Daoy (cell line): ENCODE measurements at places on chromosomes 1 and 21. TPM values are rescaled to one million over a fixed set of nuclear protein-coding genes. Genes with fewer than 3 reads are reported as not detected.

The PGBD2 gene
- total RNA-seq, result 7.0 and 7.9 TPM in 2 replicates

The ACOT11 gene
- 1.3 and 1.4 TPM in 2 replicates for total RNA-seq

The URB1 gene
- 22.0 and 28.3 TPM in 2 replicates for total RNA-seq

The FCRL1 gene
- not detected in 2 replicates for total RNA-seq

The ETV3L gene
- total RNA-seq, result not detected in 2 replicates

The GABRD gene
- total RNA-seq, result not detected in 2 replicates

The STPG1 gene
- total RNA-seq, result 2.2 and 10.1 TPM in 2 replicates

The DYNLT5 gene
- not detected in 2 replicates for total RNA-seq

The PEAR1 gene
- total RNA-seq, result 0.06 TPM in 1 of 2 replicates, not detected in the other

The TACSTD2 gene
- 0.06 TPM in 1 of 2 replicates, not detected in the other for total RNA-seq

GRCh38 chr1:46114925-46115603 lies 17.4 kb downstream of the PIK3R3 start:
- DNase-seq, result no peak

DNA sequence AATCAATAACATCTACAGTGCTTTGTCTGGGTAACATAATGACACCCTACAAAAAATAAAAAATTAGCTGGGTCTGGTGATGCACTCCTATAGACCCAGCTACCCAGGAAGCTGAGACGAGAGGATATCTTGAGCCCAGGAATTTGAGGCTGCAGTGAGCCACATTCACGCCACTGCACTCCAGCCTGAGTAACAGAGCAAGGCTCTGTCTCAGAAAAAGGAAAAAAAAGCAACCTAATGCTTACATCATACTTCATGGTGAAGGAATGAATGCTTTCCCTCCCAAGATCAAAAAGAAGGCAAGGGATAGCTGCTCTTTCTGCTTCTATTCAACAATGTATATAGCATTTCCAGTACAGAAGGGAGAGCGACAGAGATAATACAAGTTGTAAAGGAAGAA lies 24.2 kb upstream of the CTTNBP2NL start:
- no peak for DNase-seq

DNA sequence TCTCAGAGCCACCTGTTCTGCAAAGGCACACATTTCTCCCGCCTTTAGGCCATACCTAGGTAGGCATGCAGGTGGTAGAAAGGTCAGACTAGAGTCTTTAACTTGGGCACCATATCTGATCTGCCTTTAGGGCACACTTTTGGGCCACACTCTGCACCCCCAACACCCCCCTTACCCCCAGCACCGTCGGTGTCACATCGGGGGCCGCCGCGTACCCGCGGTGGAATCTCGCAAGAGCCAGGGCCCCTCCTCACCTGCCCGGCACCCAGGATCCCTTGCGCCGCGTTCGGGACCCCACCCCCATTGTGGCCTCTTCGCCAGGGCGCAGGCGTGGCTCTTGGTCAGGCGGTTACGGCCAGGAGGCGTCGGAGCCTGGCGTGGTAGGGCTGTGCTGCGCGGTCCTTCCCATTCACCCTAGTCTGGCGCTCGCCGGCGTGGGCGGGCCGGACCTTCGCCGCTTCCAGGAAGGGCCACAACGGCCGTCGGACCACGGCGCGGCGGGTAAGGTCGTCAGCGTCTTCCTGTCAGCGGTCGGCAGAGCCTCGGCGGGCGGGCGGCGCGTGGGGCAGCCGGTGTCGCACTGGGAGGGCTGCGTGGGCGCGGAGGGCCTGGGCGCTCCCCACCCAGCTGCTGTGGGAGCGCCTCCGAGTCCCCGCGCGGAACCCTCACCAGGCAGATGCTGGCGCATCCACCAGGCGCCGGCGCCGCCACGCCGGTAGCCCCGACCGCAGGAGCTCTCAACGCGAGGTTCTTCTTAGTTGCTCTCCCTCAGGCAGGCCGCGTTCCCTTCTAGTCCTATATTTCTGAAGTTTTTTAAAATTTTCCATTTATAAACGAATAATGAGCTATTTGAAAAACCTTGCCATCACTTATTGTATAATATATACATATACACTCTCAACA lies at the start of gene DNAH14:
Gene DNAH14, plus strand, starts transcription at position 341 of the 903 bp plus-strand sequence. CDS start 23,028 bp downstream, outside the sequence.
- peak; percentile 84 for DNase-seq

GRCh38 chr21:33268737-33269441 lies 2.7 kb downstream of the IL10RB start:
- DNase-seq, result peak; percentile 23

DNA sequence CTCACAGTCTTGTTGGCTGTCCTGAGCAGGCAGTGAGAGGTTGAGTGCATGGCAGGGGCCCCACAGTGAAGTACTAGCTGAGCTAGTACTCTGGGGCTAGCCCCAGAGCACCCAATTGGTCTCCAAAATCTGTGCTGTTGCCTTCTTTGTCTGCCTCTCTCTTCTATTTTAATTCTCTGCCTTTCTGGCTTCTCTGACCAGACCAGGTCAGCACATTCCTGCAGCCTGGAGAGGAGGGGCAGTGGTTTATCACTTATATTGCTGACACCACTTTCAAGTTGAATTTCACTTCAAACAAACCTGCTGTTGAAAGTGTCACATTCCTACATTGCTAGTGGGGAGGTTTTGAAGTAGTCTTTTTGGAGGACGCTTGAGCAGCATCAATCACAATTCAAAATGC lies 628.7 kb downstream of the PTPRU start:
- no peak for DNase-seq

- DNase-seq, result peak; percentile 66
Observed at GRCh38 chr1:78490861-78491450, at the start of gene PTGFR. Gene PTGFR (plus strand): TSS chr1:78490974. CDS start chr1:78492744, 1,770 bp downstream.

- no peak for DNase-seq
Observed at GRCh38 chr1:28159680-28160079, 16.8 kb downstream of the PTAFR start.

DNA sequence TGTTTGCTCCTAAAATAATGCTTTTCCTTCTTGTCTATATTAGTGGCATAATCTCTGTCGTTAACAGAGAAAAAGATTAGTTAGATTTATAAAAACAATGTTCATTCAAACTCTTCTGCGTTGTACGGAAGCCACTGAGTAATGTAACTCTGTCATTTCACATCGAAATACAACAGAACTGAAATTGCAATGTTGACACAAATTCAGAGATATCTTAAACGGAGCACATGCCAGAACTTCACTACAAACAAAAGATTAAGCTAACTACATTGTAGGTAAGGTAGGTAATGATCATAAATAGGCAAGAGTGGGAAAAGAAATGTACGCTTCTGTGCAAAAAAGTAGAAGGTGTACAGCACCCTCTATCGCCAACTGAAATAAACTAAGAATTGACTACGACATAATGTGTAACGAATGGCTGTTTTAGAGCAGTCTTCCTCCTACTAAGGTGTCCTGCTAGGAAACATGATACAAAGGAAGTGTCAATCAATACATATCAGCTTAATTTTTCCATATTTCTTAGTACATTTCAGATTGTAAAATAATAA lies 56.6 kb downstream of the PCNX2 start:
- no peak for DNase-seq

- peak; percentile 14 for DNase-seq
Observed at GRCh38 chr1:181676269-181676668, 193.0 kb downstream of the CACNA1E start.

GRCh38 chr1:9633493-9633892 lies 18.0 kb upstream of the PIK3CD start:
- no peak for DNase-seq

- DNase-seq, result no peak
Observed at GRCh38 chr1:233865902-233866301, 38.6 kb upstream of the SLC35F3 start.

- peak; percentile 84 for DNase-seq
Observed at GRCh38 chr1:21317035-21317689, 26.9 kb upstream of the ECE1 start.

- DNase-seq, result no peak
Observed at GRCh38 chr1:23188434-23188884, 19.8 kb upstream of the LUZP1 start.

- no peak for DNase-seq
Observed at GRCh38 chr1:42740851-42741580, 980 bp upstream of the CLDN19 start.

- peak; percentile 4 for DNase-seq
Observed at GRCh38 chr1:233554037-233554436, 59.9 kb upstream of the KCNK1 start.

- no peak for DNase-seq
Observed at GRCh38 chr21:41933313-41934079, 20.3 kb downstream of the C2CD2 start.

GRCh38 chr1:154768456-154769125 lies 101.5 kb downstream of the KCNN3 start:
- no peak for DNase-seq

GRCh38 chr1:207328004-207328403 lies 6.5 kb downstream of the CD55 start:
- no peak for DNase-seq

DNA sequence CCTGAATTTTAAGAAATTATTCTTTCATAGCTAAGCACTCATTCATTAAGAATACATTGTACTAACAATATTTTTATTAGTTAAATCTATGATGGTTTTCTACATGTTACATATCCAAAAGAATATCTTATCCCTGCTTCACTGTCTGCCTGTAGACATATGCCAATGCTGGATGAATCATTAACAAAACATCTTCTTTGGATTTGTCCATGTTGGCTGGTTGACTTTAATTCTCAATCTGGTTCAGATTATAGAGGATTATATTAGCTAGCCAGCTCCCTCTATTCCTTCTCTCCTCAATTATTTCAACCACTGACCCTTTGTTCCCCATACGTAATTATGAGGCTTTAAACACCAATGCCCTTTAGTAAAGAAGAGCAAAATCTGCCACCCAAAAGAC lies 138.9 kb upstream of the DMRTA2 start:
- no peak for DNase-seq

GRCh38 chr1:48036710-48037355 lies 39.6 kb upstream of the TRABD2B start:
- peak; percentile 73 for DNase-seq
